T-cell (primary cell): ENCODE measurements at places on chromosomes 3 and 15.

GRCh38 chr15:42786978-42787377 is 50.0 kb upstream of the CDAN1 start:
- DNase-seq: no peak
- no peaks in the 10 kb centered on the region for H3K27me3 ChIP-seq
- H3K4me1 ChIP-seq: no peaks in the 10 kb centered on the region
- no peak overlapping the region for H3K4me3 ChIP-seq
- no peak overlapping the region for H3K27ac ChIP-seq
- H3K36me3 ChIP-seq: peaks cover 20% of the 10 kb centered on the region

DNA sequence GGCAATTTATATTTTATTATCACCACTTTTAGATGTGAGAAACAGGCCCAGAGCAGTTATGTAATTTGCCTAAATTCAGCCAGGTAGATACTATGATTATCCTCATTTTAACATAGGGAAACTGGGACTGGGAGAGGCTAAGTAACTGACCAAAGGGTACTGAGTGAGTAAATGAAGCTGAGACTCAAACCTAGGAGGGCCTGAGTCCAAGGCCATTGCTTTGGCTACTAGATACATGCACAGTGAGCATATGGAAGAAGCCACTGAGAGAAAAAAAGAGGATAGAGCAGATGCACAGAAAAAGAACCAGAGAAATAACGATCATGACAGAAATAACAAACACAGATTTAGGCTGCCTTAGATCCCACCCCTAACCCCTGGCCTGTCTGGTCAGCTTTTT is 33.6 kb downstream of the USF3 start:
- no peaks in the 10 kb centered on the region for H3K36me3 ChIP-seq
- H3K4me3 ChIP-seq: no peak overlapping the region
- no peaks in the 10 kb centered on the region for H3K27me3 ChIP-seq
- DNase-seq: no peak

- DNase-seq: peak; percentile 74
- peak overlapping the region; percentile 57 for H3K4me3 ChIP-seq
- H3K4me1 ChIP-seq: peaks cover 5% of the 10 kb centered on the region
- no peaks in the 10 kb centered on the region for H3K36me3 ChIP-seq
- H3K27ac ChIP-seq: peak overlapping the region; percentile 30
Observed at GRCh38 chr3:125357032-125357658, 18.0 kb downstream of the ZNF148 start.

GRCh38 chr3:45127130-45127822 is 18.9 kb downstream of the CDCP1 start:
- peaks cover 20% of the 10 kb centered on the region for H3K27me3 ChIP-seq
- no peak overlapping the region for H3K27ac ChIP-seq
- DNase-seq: no peak
- no peak overlapping the region for H3K4me3 ChIP-seq

GRCh38 chr3:36942638-36943248 is 2.1 kb downstream of the TRANK1 start:
- peaks cover 2% of the 10 kb centered on the region for H3K36me3 ChIP-seq
- peaks cover 16% of the 10 kb centered on the region for H3K4me1 ChIP-seq
- no peak for DNase-seq
- H3K27me3 ChIP-seq: no peaks in the 10 kb centered on the region
- no peak overlapping the region for H3K27ac ChIP-seq

- H3K36me3 ChIP-seq: peaks cover 5% of the 10 kb centered on the region
- H3K4me3 ChIP-seq: no peak overlapping the region
- H3K4me1 ChIP-seq: no peaks in the 10 kb centered on the region
- H3K27me3 ChIP-seq: no peaks in the 10 kb centered on the region
Observed at GRCh38 chr3:111723293-111724215, 128.4 kb upstream of the ZBED2 start.

DNA sequence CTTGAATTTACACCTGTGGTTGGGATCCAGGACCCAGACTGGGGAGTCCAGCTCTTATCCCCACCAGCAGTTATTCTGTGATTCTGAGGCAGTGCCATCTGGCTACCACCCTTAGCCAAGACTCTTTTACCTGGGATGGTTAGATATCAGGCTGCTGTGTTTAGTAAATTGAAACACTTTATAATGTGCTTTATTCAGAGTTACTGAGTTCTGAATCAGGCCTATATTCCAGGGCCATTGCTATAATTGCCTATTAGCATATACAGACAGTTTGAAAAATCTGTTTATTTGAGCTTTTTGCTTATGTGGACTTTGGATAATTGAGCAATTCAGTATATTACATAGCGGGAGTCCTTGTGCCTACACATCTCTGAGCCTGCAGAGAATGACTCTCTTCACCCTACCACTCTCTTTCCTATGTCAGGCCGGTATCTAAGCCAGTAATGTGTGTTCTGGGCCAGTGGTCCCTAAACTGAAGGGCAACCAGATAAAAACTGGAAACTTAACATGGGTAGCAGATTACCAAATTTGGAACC is 45.4 kb upstream of the TRAK1 start:
- no peak overlapping the region for H3K4me3 ChIP-seq
- no peaks in the 10 kb centered on the region for H3K27me3 ChIP-seq
- no peak overlapping the region for H3K27ac ChIP-seq
- peaks cover 5% of the 10 kb centered on the region for H3K4me1 ChIP-seq
- DNase-seq: no peak

DNA sequence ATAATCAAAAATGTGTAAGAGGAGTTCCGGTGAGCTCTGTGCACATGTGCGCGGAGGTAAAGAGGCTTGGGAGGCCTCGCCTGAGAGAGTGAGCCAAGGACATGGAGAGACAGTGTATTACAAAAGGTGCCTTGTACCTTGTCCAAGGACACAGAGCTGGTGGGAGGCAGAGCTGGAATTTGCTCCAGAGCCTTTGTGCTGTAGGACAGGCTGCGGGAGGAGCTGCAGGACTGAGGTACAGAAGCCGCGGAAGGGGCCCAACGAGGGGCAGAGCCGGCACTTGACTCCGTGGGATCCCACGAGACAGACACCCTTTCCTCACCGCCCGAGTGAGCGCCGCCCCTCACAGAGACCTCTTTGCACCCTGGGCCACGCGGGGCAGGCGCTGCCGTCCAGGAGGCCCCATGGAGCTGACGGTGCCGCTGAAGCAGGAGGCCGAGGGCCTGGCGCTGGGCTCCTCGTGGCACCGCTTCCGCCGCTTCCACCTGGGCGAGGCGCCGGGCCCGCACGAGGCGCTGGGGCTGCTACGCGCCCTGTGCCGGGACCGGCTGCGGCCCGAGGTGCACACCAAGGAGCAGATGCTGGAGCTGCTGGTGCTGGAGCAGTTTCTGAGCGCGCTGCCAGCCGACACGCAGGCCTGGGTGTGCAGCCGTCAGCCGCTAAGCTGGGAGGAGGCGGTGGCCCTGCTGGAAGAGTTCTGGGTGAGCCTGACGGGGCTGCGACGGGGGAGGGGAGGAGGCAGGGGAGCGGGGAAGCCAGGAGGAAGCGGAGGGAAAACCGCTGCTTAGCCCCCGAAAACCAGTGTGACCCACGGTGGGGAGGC is 68.7 kb downstream of the SLTM start:
- H3K4me1 ChIP-seq: peaks cover 8% of the 10 kb centered on the region
- no peaks in the 10 kb centered on the region for H3K27me3 ChIP-seq
- H3K36me3 ChIP-seq: no peaks in the 10 kb centered on the region

DNA sequence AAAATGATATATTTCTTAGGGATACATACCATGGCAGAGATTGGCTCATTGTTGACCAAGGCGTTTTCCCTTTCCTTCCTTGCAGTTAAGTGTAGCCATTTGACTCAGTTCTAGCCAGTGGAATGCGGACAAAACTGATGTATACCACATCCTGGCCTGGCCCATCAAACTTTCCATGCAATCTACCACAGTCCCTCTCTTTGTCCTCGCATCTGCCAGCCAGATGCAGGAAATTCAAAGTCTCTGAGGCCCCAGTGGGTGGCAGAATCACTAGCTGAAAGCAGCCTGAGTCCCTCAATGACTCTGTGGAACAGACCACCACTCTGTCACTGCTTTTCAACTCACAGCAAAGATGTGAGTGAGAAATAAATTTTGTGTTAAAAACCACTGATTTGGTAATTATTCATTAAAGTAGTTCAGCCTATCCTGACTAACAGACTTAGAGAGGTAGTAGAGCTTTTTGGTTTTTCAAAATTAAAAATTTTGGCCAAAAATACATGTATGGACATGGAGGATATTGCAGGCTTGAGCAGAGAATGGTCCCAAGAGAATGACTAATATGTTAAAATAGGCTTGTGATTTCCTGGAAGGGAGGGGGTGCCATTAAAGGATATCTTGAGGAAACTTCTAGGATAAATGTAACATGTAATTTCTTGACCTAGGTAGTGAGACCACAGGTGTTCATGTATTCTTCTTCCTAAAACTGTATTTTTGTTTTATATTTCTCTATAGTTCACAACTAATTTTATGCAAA is 10.9 kb downstream of the LRRFIP2 start:
- H3K4me3 ChIP-seq: no peak overlapping the region
- peaks cover 3% of the 10 kb centered on the region for H3K36me3 ChIP-seq
- DNase-seq: no peak
- no peaks in the 10 kb centered on the region for H3K27me3 ChIP-seq
- peak overlapping the region; percentile 7 for H3K27ac ChIP-seq
- H3K4me1 ChIP-seq: peaks cover 8% of the 10 kb centered on the region

DNA sequence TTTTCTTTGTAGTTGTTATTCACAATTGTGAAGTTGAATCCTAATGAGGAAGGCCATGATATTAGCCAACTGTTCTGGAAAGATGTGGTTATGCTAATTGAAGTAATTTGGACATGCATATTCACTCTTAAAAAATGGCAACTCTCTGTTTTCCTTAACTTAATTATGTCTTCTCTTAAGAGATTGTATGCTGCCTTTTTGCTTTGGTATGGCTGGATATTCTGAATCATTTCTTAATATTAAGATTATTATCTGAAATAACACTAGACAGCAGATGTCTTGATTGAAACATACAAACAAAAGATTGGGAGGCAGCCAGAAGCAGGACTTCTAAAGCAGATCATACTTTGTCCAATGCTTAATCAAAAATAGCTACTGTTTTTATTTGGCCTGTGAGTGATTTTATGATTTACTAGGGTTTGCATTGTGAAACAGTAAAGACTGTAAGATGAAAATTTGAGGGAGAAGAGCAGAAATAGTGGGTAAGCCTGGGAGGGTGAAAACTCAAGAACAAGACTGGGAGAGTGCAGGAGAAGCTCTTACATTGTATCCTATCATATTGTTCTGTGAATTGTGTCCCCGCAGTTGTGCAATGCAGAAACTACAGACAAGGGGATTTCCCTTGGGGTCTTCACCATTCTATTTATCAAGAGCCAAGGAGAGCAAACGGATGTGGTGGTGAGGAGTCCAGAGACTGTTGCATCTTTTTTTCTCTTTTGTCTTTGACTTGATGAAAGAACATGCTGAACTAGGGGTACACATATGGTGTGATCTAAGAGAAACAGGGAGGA is 554.8 kb downstream of the TUSC7 start:
- no peaks in the 10 kb centered on the region for H3K36me3 ChIP-seq
- H3K27ac ChIP-seq: no peak overlapping the region
- DNase-seq: no peak
- H3K4me1 ChIP-seq: no peaks in the 10 kb centered on the region

DNA sequence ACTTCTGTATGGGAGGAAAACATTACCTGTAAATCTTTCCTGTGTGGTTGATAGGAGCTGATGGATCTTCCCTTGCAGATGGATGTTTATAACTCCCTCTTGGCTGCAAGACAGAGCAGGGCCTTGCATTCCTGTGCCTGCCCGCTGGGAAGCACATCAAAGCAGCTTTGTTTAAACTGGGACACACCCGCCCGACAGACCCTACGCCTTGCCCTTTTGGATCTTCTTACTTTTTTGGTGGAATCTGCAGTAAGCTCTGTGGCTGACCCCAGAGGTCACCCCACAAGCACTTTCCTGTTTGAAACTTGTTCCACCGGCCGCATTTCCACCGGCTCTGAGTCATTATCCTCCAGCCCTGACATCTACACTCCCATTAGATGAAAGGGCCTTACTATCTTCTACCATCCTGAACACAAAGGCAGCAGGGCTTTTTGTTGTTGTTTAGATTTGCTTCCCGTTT is 244.1 kb upstream of the STT3B start:
- DNase-seq: no peak
- peaks cover 4% of the 10 kb centered on the region for H3K4me1 ChIP-seq
- H3K36me3 ChIP-seq: no peaks in the 10 kb centered on the region

GRCh38 chr3:183295211-183295610 is 42.2 kb downstream of the B3GNT5 start:
- H3K4me1 ChIP-seq: no peaks in the 10 kb centered on the region
- DNase-seq: no peak
- H3K4me3 ChIP-seq: no peak overlapping the region
- H3K36me3 ChIP-seq: no peaks in the 10 kb centered on the region
- H3K27ac ChIP-seq: no peak overlapping the region

DNA sequence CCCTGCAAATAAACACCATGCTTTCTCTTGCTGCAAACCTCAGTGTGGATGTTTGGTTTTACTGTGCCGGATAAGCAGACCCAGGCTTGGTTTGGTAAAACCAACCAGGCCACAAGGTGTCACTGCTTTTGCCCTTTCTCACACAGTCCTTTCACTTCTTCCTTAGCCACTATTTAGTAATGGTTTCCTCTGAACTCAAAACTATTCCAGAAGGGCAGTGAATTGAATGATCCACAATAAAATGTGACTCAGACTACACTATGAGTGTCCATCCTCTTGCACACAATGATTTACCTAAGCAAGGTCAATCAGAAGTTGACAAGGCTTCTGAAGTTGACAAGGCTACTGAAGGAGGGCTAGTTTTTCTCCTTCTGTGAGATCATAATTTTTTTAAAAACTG is 552.4 kb upstream of the CCDC54 start:
- no peaks in the 10 kb centered on the region for H3K4me1 ChIP-seq
- no peak overlapping the region for H3K4me3 ChIP-seq
- H3K36me3 ChIP-seq: no peaks in the 10 kb centered on the region
- no peak overlapping the region for H3K27ac ChIP-seq
- H3K27me3 ChIP-seq: peaks cover 7% of the 10 kb centered on the region

DNA sequence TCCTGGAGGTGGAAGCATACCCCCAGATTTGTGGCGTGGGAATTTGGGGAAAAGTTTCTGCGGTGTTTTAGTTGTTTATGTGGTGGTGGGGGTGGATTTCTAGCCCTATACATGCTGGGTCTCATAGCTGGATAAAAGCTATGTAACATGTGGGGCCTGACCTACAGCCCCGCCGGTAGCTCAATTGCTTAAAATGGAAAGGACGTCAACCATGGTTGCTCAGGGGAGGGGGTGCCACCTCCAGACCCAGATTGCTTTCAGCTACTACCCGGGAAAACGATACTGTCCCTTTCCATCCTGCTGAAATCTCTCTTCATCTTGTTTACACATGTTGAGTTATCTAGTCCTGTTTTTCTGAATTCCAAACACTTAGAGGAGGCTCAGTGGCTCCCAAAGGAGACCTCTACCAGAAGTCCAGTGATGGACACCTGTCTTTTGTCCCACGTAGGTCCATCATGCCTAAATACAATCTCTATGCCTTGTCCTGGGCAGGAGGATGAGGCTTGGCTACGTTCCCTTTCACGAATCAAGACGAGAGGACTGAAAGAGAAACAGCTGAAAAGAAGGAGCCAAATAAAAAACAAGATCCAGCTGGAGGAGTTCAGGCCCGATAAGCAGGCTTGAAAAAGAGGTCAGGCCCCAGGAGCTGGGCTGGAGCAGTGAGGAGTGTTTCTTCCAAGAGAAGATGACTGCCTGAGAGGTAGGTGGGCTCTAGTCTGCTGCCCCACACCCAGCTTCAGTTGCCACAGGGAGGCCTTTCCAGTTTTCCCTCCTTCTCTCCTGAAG is 72.1 kb upstream of the TPRG1 start:
- no peaks in the 10 kb centered on the region for H3K27me3 ChIP-seq
- no peak for DNase-seq
- no peak overlapping the region for H3K27ac ChIP-seq
- H3K4me1 ChIP-seq: no peaks in the 10 kb centered on the region
- no peaks in the 10 kb centered on the region for H3K36me3 ChIP-seq
- H3K4me3 ChIP-seq: no peak overlapping the region
